ENCODE measurements at places on chromosomes 7 and 10. TPM values are rescaled to one million over a fixed set of nuclear protein-coding genes. Genes with fewer than 3 reads are reported as not detected.

The SFRP5 gene
- total RNA-seq: 0.22 TPM

The TUBAL3 gene
- not detected for total RNA-seq

The PPP1R9A gene
- total RNA-seq: 0.06 TPM

The MKX gene
- total RNA-seq: 0.08 TPM

The EEPD1 gene
- total RNA-seq: 2.3 TPM

The IL2RA gene
- total RNA-seq: 184 TPM

The RPEL1 gene
- not detected for total RNA-seq

The BUB3 gene
- total RNA-seq: 254 TPM

The TET1 gene
- 3.8 TPM for total RNA-seq

The PTPN20 gene
- 1.6 TPM for total RNA-seq

The ADIRF gene
- not detected for total RNA-seq

The SCART1 gene
- total RNA-seq: 5.7 TPM

Measured in activated naive CD8-positive, alpha-beta T cell treated with anti-CD3 and anti-CD28 coated beads, Interleukin-2, amount 10 ng/mL, durations not matched to agents 7 days and 5 days (primary cell).